ENCODE measurements at places on chromosomes 7 and 10.

- no peak for DNase-seq
These were observed 60.8 kb upstream of the ITGA8 start for GRCh38 chr10:15780353-15781135.

DNA sequence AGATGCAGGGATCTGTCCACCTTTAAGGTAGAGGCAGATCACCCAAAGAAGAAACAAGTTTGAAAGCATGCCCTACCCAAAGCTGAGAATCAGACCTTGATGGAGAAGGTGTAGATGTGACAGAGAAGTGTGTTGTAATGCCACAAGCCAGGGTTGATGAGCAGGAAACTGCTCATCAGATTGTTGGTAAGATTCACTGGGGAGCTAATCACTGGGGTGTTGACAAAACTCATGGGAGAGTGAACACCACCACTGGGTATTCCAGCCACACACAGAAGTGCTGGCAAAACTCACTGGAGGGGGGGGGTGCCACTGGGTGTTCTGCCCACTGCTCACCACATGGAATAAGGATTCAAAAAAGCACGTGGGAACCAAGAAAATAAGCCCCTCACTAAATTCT lies 95.2 kb downstream of the IQUB start:
- DNase-seq: no peak

DNA sequence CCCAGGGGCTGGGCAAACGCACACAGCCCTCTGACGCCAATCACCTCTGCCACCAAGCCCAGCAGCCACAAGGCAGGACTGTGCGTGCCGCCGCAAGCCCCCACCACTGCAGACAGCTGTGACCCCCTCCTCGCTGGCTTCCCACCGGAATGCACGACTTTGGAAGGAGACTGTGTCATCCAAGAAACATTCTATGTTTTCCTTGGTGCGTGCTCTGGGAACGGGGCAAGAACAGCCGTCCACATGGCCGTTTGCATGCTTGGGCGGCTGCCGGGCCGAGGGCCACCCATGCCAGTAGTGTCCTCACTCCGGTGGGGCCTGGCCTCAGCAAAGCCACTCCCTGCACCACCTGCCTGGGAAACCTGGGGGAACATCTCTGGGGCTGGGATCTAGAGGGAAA lies 17.6 kb upstream of the ELN start:
- DNase-seq: no peak

- no peak for DNase-seq
These were observed 147.4 kb downstream of the TEX36 start for GRCh38 chr10:125535559-125535958.

DNA sequence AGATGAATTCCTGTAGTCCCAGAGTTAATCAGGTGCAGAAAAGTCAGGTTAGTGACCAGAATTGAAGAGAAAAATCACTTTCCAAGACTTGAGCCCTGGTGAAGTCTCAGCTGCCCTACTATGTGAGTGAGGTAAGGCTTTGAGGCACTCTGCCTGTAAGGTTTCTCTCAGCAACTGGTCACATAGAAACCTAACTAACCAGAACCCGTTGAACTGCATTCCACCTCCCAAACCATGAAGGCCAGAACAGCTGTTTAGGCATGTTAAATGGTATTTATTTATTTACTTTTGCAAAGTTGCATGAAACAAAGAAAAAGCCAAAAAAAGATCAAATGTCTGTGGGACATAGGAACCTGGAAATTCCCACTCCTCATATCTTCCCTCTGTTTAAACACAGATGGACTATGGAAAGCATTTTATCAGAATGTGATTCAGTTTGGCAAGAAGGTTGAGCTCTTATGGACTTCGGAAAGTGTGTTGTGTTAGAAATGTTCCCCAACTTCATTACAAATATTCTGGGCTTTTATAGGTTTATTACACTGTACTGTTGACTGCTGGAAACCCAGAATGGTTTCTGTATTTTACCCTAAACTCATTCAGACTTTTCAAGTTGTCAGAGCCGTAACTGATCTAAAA lies 12.8 kb upstream of the GPR85 start:
- DNase-seq: no peak

- DNase-seq: no peak
These were observed 66.6 kb downstream of the AGMO start for GRCh38 chr7:15495170-15495569.

DNA sequence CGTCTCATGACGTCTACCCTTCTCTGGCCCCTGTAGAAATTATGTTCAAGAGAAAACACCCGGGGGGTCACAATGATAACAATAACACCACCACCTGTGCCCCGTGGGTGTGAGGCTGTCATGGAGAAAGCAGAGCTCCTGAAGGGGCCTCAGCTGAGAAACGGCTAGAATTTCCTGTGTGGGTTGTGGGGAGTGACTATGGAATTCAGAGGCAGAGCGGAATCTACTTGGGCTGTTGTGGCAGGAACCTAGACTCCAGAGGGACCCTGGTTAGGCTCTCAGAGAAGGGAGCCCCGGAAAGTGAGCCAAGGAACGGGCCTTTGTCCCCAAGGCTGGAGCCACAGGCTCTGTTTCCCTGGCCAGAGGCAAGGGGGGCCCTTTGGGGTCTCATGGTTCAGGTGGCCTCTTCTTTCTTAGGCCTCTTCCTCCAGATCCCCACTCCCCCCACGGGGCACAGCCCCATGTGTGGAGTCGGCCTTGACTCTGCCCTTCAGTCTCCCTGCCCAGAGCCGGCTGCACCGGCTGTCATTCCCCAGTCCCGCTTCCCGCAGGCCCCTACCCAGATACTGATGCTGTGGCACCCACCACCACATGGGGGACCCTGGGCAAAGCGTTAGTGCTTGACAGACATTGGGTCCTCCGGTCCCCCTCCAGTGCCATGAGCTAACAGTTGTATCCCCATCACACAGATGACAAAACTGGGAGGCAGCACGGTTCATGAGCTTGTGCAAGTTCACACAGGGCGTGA lies 6.5 kb upstream of the GIMAP8 start:
- no peak for DNase-seq

DNA sequence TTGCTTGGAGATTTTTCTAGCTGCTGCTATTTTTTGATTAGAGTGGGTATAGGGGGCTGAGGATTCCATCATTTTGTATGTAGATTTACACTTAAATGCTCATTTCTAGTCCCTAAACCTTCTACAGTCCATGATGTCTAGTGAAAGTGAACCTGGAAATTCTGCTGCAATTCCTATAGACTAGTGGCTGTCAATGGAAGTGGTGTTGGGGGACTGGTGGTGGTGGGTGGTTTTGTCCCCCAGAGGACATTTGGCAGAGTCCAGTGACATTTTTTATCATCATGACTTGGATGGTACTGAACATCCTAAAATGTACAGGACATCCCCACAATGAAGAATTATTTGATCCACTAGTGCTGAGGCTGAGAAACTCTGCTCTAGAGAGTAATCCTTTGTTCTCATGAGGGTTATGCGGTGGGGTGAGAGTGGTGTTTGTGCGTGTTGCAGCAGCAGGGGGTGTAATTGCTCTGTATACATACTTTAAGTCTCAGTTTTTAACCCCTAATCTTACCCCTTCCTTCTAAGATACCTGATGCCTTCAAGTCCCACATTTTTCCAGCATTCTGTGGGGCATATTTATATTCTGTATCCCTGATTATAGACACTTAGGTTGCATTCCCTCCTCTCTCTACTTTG lies 35.0 kb downstream of the KIF11 start:
- DNase-seq: no peak

GRCh38 chr7:25845464-25845863 lies 306.5 kb upstream of the NFE2L3 start:
- DNase-seq: no peak

All from NCI-H1694 treated with DMSO at 0.1 percent for 48 hours (cell line).